ENCODE measurements at places on chromosomes 11 and 22.

- no peak for DNase-seq
Observed at GRCh38 chr11:129734654-129735053, 81.0 kb upstream of the TMEM45B start.

DNA sequence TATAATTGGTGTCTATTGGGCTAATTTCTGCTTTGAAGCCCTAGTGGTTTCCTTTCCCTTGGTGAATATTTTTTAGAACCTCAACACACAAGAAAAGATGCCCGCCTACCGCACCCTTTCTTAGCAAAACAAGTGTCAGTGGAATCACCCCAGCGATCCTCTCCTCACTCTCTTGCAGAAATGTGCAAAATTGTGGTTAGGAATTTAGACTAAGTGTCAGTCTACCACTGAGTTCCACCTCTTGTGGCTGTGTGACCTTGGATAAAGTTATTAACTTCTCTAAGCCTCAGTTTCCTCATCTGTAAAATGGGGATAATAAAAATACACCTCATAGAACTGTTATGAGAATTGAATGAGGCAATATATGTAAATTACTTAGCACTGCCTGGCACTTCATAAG, 5.3 kb upstream of the JAML start:
- no peak for DNase-seq

GRCh38 chr11:76854709-76855108, 6.0 kb upstream of the ACER3 start:
- no peak for DNase-seq

DNA sequence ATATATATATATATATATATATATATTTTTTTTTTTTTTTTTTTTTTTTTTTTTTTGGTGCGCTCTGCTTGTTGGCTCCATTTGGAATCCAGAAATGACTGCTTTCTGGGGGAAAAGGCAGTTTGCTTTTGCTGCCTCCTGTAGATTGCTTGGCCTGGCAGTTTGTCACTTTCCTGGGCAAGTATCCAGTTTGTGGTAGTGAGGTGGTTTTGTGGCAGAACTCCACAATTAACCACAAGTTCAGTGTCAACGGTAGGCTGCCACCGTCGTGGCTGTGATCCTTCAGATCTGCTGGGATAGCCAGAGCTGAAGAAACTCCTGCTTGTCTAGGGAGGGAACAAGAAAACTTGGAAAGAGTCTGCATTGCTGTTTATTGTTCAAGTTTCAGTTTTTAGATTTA, 5.0 kb upstream of the PDE3B start:
- DNase-seq: no peak

DNA sequence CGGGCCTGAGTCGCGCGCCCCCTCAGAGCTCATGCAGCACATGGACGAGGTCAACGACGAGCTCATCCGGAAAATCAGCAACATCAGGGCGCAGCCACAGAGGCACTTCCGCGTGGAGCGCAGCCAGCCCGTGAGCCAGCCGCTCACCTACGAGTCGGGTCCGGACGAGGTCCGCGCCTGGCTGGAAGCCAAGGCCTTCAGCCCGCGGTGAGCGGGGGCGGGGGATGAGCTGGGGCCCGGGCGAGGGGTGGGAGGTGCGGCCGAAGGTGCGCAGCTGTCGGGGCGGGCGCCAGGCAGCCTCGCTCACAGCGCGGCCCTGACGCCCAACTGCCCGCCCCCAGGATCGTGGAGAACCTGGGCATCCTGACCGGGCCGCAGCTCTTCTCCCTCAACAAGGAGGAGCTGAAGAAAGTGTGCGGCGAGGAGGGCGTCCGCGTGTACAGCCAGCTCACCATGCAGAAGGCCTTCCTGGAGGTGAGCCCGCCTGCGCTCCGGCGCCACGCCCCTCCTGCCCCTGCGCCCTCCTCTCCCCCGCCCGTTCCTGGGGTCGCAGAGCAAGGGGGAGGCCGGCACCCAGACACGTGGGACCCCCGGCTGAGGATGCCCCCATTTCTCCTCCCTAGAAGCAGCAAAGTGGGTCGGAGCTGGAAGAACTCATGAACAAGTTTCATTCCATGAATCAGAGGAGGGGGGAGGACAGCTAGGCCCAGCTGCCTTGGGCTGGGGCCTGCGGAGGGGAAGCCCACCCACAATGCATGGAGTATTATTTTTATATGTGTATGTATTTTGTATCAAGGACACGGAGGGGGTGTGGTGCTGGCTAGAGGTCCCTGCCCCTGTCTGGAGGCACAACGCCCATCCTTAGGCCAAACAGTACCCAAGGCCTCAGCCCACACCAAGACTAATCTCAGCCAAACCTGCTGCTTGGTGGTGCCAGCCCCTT, 20.5 kb downstream of the EPS8L2 start:
- no peak for DNase-seq

- DNase-seq: no peak
Observed at GRCh38 chr22:43742154-43742950, 69.8 kb downstream of the EFCAB6 start.

GRCh38 chr11:78349624-78350023, 68.0 kb downstream of the GAB2 start:
- DNase-seq: no peak

GRCh38 chr11:61384271-61385242, 7.8 kb upstream of the TMEM216 start:
- no peak for DNase-seq

DNA sequence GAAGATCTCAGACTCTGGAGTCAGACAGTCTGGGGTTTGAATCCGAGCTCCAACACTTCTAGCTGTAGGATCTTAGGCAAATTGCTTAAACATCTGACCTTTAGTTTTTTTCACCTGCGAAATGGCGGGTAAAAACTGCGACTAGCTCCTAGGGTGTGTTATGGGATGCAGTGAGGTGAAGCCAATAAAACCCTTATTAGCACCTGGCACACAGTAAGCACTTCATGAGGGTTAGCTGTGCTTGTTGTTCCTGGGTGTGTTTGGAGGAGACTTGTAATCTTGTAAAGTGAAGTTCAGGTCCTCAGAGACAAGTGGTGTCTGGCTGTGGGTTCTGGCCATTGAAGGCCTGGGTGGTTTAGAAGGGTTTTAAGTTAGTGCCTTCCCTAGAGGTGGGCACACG, 68.9 kb downstream of the ZBTB16 start:
- no peak for DNase-seq

GRCh38 chr11:48683226-48683720, 194.7 kb downstream of the OR4A47 start:
- DNase-seq: no peak

DNA sequence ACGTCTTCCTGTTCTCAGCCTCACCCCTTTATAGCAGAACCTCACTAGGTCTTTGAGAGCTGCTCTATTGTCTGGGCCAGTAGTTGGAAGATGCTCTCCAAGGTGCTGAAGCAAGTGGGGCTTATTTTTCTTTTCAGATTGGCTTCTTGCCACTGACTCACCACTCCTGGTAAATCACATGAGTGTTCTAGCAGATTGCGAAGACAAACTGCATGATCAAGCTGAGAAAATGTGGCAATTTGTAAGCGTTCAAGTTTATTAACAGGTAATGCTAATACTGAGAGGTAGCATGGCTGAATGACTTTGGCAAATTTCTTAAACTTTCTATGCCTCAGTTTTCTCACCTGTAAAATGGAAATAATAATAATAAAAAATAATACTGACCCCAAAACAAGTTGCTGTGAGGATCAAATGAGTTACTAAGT, 59.2 kb downstream of the CACNG2 start:
- peak; percentile 89 for DNase-seq

DNA sequence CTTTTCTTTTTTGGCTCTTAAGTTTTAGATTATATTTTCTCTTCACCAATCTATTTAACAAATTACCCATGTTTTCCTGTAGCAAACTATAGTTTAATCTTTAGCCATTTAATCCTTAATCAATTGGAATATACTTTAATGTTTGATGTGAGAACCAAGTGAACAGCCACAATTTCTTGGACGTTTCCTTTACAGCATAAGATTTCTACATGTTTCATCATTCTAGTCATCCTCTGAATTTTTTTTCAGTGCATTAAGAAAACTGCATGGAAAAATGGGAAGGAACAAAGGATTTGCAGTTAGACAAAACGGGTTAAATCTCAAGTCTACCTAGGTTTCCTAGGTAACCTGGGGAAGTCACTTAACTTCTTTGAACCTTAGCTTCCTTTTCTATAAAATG, 507.1 kb upstream of the CCDC90B start:
- peak; percentile 24 for DNase-seq

DNA sequence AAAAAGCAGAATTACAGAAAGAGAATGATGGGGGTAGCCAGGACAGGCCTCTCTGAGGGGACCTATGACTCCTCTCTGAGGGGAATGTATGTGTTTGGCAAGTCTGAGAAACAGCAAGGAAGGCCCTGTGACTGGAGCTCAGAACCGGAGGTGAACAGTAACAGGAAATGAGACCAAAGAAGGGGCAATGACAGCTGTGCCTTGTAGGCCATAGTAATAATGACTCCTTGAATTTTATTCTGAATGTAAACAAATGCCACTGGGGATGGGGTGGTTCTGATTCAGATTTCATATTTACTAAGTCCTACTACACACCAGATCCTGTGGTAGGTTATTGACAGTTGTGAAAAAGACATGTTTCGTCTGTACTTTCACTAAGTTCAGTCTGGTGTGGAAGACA, 52.8 kb upstream of the APOA1 start:
- DNase-seq: no peak

- no peak for DNase-seq
Observed at GRCh38 chr11:63022441-63022840, 6.8 kb upstream of the SLC22A8 start.

GRCh38 chr22:46074771-46075551, 75.4 kb upstream of the PPARA start:
- DNase-seq: no peak

- DNase-seq: peak; percentile 83
Observed at GRCh38 chr11:3959015-3959902, 103.8 kb downstream of the STIM1 start.

DNA sequence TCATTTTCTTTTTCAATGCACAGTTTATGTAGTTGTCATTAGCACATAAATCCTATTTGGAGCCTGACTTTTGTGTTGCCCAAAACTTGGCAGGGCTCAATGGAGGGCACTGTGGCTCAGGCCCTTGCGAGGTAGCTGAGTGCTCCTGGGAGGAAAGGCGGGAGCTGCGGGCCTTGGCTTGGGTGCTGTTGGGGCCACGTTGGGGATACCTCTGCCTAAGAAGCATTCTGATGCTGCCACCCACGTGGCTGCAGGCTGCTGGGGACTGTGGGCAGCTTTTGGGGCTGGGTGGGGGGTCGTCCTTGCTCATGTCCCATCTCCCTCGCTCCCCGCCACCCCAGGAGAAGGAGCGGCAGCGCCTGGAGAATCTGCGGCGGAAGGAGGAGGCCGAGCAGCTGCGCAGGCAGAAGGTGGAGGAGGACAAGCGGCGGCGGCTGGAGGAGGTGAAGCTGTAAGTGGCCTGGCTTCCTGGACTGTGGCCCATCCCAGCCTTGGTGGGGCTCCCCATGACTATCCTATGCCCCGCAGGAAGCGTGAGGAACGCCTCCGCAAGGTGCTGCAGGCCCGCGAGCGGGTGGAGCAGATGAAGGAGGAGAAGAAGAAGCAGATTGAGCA, 20.9 kb downstream of the INCENP start:
- no peak for DNase-seq

DNA sequence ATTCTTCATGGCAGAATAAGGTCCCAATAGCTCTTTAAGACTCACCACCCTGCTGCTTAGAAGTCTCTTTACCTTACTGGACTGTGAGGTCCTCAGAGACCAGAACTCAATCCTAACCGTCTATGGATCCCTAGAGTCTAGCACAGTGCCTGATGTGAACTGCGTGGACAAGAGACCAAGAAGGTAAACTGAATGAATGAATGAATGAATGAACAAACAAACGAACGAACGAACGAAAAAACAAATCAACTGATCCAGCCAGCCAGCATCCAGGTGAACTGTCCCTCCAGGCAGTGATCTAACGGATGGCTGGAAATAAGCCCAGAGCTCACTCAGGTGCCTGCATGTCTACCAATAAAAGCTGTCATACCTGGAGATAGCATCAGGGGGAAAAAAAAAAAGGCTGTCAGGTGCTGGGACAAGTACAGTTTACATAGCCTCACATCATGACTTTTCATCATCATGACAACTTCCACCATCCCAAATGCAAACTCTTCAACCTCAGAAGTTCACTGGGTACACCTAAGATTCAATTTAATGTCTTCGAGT, 59.8 kb downstream of the PACSIN2 start:
- DNase-seq: no peak

- DNase-seq: no peak
Observed at GRCh38 chr11:6530848-6531247, 33.8 kb downstream of the DNHD1 start.

- DNase-seq: no peak
Observed at GRCh38 chr22:50157709-50158375, 12.7 kb upstream of the PANX2 start.

DNA sequence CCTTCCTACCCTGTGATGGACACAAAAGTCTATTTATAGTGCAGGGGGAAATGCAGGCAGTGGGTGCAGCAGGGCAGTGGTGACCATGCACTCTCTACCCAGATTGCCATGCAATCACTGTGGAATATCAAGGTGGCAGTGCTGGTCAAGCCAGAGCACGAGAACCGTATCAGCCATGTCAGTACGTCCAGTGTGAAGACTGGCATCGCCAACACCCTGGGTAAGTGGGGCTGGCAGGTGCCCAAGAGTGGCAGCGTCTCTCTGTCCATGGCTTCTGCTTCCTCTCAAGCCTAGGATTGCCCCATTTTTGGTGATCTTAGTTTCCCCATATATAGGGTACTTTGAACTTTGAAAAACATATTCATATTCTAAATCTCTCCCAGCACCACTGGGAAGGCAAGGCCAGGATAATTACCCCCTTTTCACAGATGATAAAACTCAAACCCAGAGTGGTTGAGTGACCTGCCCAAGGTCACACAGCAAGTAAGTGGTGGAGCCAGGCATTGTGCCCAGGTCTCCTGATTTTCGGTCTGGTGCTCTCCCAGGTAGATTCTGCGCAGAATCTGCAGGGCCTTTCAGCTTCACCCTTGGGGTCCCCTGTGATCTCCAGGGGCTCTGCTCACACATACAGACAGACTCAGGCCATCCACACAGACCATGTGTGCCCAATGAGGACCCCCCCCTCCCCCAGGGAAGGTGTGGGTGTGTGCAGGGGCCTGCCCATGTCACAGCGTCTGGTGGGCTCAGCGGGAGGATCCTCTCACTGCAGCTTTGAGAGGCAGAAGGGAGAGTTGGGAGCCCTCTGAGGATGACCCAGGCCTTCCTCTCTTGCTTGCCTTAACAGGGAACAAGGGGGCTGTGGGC, 7.1 kb downstream of the INPPL1 start:
- no peak for DNase-seq

DNA sequence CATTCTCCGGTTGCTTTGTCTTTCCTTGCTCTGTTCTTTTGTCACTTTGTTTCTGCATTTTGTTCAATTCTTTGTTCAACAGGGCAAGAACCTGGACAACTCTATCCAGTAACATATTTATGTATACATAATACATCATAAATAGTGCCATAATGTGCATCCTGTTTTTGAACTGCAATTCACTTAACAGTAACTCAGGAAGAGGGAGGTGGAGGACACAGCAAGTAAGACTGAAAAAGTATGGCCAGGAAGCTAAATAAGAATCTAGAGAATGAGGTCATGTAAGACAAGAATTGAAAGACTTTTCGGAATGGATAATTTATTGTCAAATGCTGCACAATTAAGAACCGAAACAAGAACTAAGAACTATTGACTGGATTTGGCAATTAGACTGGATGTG, 29.2 kb upstream of the CHORDC1 start:
- DNase-seq: no peak

GRCh38 chr22:29635734-29636357, 32.4 kb downstream of the NF2 start:
- DNase-seq: peak; percentile 67

All from fibroblast of skin of abdomen (primary cell).